ENCODE measurements at places on chromosomes 6 and 20.

DNA sequence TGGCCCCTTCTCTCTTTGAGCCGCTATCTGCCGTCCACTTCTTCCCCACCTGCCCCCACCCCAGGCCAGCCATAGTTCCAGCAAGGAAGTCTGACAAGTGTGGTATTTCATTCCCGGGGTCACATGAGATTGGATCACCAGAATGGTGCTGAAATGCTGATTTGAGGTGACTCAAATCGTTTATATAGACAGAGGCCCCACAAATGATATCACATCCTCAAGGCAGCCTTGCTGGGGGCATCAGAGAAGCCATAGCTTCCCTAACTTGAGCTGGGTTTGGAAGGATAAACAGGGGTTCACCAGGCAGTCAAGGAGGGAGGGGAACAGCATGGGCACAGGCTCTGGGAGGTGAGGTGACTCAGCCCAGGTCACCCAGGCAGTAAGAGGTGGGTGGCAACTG is 9.9 kb downstream of the SDCBP2 start:
- no peak for DNase-seq

GRCh38 chr20:42125426-42125825 is 507.2 kb upstream of the CHD6 start:
- DNase-seq: no peak

DNA sequence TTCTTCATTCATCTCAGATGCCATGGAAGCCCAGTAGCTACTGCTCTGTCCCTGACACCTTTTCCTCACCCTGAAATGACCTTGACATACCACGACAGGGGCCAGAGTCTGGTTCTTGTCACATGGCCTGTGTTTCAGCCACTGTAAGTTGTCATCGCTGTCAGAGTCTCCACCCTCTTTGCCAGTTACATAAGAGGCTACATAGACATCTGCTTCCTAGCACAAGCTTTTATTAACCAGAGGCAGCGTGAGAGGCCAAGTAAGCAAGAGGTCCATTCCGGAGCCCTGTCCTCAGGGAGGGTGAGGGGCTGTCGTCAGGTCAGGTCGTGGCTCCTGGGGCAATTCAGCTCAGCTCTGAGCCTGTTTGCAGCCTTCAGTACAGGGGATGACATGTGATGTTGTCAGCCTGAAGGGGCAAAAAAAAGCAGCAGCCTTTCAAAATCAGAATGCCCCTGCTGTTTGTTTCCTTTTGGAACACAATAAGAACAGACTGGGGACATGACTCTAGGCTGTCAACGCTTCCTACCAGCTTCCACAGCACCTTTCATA is 146.3 kb downstream of the MTFR2 start:
- no peak for DNase-seq

GRCh38 chr6:56072856-56073255 is 174.5 kb downstream of the COL21A1 start:
- no peak for DNase-seq

DNA sequence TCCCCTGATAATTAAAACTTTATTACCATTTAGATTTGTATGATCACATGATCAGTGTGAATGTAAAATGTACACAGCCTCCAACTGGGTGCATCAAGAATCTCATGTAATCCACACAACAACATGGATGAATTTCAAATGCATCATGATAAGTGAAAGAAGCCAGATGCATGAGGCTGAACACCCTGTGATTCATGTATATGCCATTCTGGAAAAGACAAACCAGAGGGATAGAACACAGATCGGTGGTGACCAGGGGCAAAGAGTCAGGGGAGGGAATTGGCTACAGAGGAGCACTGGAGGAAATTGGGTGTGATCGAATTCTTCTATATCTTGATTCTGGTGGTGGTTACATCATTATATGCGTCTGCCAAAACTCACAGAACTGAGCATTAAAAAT is 170.7 kb upstream of the SLC24A3 start:
- no peak for DNase-seq

Measured in stimulated activated CD4-positive, alpha-beta T cell treated with anti-CD3 and anti-CD28 coated beads, Interleukin-12 subunit alpha, Interleukin-12 subunit beta, amount 100 ng/mL, for 4 hours (primary cell).